Kidney capillary endothelial cell (primary cell): ENCODE measurements at places on chromosomes 4 and X.

DNA sequence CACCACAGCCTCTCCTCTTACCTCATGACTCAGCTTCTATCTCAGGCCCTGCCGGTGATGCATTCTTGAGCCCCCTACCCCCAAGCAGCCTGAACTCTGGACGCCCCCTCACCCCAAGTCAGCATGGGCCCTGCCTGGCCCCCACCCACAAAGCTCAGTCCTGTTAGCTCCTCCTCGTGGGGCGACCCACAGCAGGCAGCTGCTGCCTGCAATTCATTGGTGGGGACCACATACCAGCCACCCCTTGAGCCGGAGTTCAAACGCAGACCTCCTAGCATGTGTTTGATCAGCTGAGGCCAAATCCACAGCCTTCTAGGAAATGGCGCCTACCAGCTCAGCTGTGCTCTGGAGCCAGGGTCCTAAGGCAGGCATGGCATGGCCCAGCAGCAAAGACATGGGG, 111.8 kb downstream of the EFNB1 start:
- no peak for DNase-seq

- no peak for DNase-seq
Observed at GRCh38 chr4:47221721-47222120, 190.4 kb downstream of the GABRB1 start.

DNA sequence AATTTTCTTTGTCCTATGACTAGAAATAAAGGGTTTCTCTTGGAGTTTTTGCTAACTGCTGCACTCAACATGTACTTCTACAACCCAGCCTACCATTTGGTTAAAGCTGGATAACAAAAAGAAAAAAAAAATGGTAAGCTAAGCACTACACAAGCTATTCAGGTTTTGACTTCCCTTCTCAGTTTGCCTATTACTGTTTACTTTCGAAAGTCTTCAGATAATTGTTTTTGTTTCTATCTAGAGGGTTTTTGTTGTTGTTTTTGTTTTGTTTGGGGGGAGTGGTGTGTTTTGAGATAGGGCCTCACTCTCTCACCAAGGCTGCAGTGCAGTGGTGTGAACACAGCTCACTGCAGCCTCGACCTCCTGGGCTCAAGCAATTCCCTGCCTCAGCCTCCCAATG, 46.6 kb downstream of the CLOCK start:
- DNase-seq: no peak

- DNase-seq: no peak
Observed at GRCh38 chrX:87475793-87476192, 41.8 kb upstream of the KLHL4 start.

DNA sequence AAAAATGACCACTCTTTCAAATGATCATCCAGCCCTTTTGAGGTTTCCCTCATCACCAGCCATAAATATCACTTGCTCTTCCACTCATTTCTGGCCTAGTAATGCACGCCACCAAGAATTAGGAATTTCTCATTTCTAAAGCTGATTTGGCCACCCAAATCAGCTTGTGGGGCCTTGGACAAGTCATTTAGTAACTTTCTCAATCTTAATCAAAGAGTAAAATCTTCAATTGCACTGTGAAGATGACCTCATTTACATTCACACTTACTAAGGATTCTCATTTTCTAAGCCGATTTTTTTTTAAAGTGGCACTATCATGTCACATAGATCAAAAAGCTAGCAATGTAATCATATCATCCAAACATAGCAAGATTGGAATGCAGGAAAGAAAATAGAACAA, 150.0 kb upstream of the HHIP start:
- DNase-seq: no peak

- no peak for DNase-seq
Observed at GRCh38 chrX:11781734-11782370, 23.8 kb downstream of the MSL3 start.

DNA sequence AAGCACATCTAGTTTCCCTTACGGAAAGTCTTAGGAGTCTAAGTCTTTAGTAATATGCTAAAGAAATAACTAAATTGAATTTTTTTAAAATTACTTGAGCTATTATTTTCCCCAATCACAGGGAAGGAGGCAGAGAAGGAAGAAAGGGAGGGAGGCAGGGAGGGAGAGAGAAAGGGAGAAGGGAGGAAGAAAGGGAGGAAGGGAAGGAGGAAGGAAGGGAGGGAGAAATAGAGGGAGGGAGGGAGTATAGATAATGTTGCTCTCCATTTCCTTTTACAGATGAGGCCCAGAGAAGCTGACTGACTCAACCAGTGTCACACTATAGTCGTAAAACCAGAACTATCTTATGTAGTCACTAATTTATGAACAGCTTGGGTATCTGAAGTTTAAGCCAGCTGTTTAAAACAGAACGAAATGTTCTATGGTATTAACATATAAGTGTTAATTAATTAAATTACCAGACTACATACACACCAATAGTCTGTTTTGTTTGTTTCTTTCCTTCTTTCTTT, 14.6 kb downstream of the SH3RF1 start:
- DNase-seq: no peak

DNA sequence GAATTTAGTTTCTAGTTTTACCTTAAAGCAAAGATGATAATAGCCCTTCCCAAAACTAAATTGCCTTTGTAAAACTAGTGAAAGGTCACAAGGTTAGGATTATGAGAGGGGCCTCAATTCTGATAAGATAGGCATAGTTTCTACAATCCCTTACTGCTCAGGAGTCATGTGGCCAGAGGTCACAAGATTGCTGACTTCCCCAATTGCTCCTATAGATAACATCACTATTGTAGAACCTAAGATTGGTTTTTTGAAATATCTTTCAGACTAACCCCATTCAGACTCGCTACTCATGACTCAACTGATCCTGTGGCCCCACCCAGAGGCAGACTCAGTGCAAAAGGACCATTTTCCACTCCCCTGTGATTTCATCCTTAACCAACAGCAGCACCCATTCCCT, 70.3 kb downstream of the SCD5 start:
- no peak for DNase-seq

DNA sequence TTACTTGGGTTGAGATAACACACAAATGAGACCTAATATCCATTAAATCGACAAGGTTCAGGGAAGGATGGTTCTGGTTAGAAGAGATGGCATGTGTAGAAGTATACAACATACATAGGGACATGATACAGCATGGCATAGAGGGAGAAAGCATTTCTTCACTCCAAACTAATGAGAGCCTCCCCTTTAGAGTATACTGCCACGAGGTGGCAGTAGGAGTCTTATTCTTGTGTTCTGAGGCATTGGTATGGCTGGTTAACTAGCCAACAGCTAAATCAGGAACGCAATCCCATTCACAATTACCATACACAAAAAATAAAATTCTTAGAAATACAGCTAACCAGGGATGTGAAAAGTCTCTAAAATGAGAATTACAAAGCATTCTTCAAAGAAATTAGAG, 29.1 kb upstream of the TRO start:
- DNase-seq: peak; percentile 11

- peak; percentile 67 for DNase-seq
Observed at GRCh38 chr4:153249199-153250041, 45.2 kb downstream of the TRIM2 start.

DNA sequence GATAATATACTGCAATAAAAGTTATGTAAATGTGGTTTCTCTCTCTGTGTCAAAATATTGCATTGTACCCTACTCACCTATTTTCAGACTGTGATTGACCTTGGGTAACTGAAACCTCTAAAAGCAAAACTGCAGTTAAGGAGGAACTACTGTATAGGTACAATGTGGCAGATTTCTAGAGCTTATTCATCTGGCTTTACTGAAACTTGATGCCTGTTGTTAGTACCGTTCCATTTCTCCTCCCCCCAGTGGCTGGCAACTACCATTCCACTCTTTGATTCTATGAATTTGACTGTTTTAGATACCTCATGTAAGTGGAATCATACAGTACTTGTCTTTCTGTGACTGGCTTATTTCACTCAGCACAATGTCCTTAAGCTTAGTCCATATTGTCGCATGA, 61.9 kb downstream of the HOPX start:
- DNase-seq: no peak

DNA sequence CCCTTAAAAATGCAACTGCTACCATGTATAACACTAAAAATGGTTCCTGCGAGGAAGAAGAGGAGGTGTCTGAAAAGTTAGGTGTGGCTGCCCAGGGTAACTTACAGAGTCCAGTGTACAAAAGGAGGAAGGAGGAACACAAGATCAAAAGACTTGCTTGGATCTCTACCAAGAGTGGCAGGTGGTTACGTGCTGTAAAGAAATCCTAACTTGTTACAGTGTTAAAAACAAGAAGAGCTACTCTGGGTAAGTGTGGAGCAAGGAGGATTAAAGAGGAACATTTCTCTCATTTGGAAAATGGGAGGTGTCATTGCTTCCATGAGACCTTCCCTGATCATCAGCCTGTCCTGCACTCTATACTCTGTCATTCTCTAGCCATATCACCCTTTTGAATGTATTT, 242.0 kb downstream of the PTTG2 start:
- no peak for DNase-seq

DNA sequence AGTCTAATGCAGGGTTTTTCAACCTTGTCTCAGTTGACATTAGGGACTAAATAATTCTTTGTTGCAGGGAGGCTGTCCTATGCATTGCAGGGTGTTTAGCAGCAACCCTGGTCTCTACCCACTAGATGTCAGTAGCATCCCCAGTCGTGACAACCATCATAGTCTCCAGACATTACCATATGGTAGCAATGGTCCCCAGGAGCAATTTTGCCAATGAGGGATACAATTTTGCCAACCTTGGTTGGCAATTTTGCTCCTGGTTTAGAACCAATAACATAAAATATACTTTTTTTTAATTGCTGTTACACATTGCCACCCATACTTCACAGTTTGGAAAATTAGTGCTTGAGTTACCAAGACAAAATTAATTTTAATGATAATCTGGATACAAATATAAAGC, 6.0 kb downstream of the EREG start:
- DNase-seq: peak; percentile 65

GRCh38 chr4:78337244-78338020, 214.1 kb upstream of the ANXA3 start:
- no peak for DNase-seq

DNA sequence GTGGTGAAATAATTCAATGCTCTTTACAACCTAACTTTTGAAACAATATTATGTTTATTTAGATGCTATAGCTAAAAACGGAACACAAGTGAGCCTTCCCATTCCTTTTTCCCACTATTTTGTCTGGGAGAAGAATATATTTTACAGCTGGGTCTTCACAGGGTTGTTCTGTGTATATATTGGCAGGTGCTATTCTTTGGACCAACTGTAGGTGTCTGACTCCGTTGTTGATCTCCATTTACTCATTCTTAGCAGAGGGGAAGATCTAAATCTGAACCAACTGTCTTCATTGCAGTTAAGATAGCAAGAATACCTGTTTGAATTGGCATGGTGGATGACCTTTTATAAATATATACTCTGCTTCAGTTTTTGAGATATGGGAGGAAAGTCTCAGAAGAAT, 257.4 kb downstream of the CFAP299 start:
- DNase-seq: no peak

DNA sequence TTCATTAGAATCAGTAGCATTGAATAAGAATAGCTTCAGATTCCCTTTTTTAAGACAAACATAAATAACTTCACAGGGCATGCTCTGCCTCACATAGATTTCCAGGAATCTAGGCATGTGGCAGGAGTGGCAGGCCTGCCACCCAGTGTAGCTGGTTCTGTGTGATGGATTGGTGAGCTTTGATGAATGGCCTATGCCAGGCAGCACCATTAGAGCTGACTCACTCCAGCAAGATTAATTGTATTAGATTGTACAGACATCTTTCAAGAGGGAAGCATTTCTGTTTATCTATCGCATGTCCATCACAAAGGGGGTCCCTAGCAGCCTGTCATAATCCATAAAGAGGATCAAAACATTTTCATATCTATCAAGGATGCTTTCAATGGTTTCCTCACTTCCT, 71.9 kb downstream of the NAA11 start:
- no peak for DNase-seq

DNA sequence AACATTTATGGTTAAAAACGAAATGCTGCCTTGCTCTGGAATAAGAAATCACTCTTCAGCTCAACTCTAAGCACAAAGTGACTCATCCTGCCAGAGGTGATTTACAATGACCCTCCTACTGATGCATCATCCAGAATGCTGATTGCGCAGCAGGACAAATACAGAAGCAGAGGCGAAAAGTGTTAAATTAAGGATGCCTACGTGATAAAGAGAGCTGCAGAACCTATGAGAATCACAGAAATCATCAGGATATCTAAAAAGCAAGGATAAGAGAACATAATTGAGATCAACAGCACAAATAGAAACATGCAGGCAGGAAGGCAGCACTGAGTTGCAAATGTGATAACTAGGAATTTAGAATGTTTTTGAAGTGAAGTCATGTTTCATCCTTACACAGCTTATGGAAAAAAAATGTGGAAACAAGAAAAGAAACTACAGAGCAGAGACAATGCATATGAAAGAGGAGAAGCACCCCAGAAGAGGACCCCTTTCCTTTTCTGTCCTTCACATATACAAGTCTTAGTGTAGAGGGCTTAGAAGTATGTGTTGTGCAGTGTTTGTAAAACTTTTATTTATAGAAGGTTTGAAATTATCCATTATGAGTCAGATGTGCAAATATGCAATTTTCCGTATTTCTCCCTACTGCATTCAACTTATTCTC, 188.4 kb downstream of the SLC7A11 start:
- peak; percentile 69 for DNase-seq

DNA sequence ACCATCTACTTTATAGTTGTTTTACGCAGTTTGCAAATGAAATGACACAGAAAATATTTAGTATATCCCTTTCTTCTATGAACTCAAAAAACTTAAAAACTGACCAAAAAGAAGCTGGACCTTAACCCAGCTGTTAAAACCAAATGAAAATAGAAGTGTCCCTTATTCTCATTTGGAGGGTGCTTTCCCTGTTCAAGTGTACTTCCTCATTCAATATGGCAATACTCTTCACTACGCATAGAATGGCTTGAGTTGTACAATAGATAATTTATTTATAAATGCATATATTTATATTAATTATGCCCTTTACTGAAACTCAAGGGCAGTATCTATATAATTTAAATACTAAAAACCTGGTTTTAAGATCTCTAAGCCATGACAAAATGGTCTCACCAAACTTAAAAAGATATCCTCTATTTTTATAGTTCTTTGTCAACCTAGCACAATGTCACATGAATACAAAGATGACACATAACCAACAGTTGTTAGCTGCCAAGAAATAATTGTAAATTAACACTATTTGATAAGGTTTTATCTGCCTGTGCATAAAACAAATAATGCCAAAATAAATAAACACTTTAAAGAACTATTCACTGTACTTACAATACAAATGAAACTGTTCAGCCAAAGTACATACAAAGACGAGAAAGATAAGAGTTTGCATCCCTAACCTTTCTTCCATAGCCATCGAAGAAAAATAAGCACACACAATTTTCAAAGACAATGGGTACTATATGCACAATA, 25.2 kb downstream of the YTHDC1 start:
- no peak for DNase-seq

DNA sequence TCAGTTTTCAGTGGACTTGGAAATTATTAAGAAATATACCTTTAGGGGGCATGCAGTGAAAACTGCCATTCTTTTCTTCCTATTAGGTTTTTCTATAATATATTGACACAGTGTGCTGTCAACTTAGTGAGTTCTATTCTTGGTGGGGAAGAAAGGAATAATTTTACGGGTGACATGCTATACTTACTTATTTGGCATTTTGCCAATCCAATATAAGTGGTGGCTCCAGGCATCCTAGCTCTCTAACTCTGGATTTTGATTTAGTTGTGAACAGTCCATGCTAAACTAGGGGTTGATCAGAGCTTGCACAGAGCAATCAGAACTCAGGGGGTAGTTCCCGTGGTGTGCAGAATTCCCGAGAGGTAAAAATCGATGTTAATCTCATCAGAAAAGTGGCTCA, 277.7 kb upstream of the FTHL17 start:
- no peak for DNase-seq

GRCh38 chr4:117560329-117560728, 474.0 kb upstream of the NDST3 start:
- DNase-seq: peak; percentile 3

GRCh38 chr4:171875291-171875690, 62.1 kb downstream of the GALNTL6 start:
- DNase-seq: no peak
